ENCODE measurements at places on chromosomes 13 and 19. TPM values are rescaled to one million over a fixed set of nuclear protein-coding genes. Genes with fewer than 3 reads are reported as not detected.

The LIM2 gene
- total RNA-seq = not detected

The LMO7 gene
- 145 TPM for total RNA-seq

The SIX5 gene
- total RNA-seq = 14.9 TPM

The ZNF534 gene
- total RNA-seq = 0.22 TPM

The BCKDHA gene
- total RNA-seq = 19.8 TPM

The ZNF675 gene
- total RNA-seq = 8.6 TPM

The KLK8 gene
- total RNA-seq = not detected

The ERFL gene
- total RNA-seq = 0.04 TPM

The ZNF99 gene
- 0.22 TPM for total RNA-seq

The FFAR1 gene
- 0.04 TPM for total RNA-seq

The MEDAG gene
- total RNA-seq = 9.7 TPM

The ACER1 gene
- not detected for total RNA-seq

The MAST1 gene
- total RNA-seq = 0.09 TPM

The C19orf18 gene
- 0.89 TPM for total RNA-seq

The TTYH1 gene
- total RNA-seq = 3.6 TPM

The HIF3A gene
- 93.6 TPM for total RNA-seq

The TRIP10 gene
- 35.5 TPM for total RNA-seq

DNA sequence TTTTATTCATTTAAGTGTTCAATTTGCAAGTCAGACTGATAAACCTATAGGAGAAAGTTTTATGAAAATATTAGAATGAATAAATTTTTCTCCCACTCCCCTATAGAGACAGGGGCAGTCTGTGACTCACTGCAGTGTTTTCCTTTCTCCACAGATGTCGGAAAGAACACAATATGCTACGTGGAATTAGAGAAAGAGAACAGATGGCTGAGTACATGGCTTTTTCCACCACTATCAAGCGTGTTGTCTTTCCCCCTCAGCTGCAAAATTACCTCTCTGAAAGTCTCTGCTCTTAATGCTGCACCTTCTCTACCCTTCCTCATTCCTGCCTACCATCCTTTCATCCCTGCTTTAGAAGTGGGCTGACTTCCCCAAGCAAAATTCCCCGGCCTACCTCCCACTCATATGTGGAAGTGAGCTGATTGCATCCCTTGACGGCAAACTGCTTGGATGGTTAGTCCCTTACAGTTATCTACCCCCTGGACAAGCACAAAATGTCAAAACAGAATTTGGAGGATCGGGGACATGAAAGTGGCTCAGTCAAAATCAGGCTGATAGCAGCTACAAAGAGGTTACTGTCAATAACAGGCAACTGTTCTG, 30.0 kb downstream of the FLT1 start:
- no peaks in the 10 kb centered on the region for H3K27me3 ChIP-seq
- no peak for DNase-seq
- H3K36me3 ChIP-seq = no peaks in the 10 kb centered on the region
- H3K27ac ChIP-seq = no peak overlapping the region
- H3K4me1 ChIP-seq = no peaks in the 10 kb centered on the region

GRCh38 chr13:109241160-109241559, 545.2 kb downstream of the IRS2 start:
- H3K27ac ChIP-seq = no peak overlapping the region
- H3K4me1 ChIP-seq = no peaks in the 10 kb centered on the region

GRCh38 chr13:46168341-46168740, 13.6 kb downstream of the LCP1 start:
- no peak overlapping the region for H3K4me3 ChIP-seq
- no peaks in the 10 kb centered on the region for H3K36me3 ChIP-seq
- H3K4me1 ChIP-seq = peaks cover 4% of the 10 kb centered on the region
- peak; percentile 56 for DNase-seq
- no peak overlapping the region for H3K27ac ChIP-seq
- H3K27me3 ChIP-seq = peaks cover 2% of the 10 kb centered on the region

- no peak overlapping the region for H3K4me3 ChIP-seq
- H3K27me3 ChIP-seq = no peaks in the 10 kb centered on the region
- DNase-seq = peak; percentile 61
These were observed 286.3 kb downstream of the POU4F1 start for GRCh38 chr13:78317030-78317429.

- DNase-seq = peak; percentile 10
- no peak overlapping the region for H3K4me3 ChIP-seq
- no peak overlapping the region for H3K27ac ChIP-seq
- no peaks in the 10 kb centered on the region for H3K36me3 ChIP-seq
These were observed 54.9 kb downstream of the TUBGCP3 start for GRCh38 chr13:112532837-112533745.

DNA sequence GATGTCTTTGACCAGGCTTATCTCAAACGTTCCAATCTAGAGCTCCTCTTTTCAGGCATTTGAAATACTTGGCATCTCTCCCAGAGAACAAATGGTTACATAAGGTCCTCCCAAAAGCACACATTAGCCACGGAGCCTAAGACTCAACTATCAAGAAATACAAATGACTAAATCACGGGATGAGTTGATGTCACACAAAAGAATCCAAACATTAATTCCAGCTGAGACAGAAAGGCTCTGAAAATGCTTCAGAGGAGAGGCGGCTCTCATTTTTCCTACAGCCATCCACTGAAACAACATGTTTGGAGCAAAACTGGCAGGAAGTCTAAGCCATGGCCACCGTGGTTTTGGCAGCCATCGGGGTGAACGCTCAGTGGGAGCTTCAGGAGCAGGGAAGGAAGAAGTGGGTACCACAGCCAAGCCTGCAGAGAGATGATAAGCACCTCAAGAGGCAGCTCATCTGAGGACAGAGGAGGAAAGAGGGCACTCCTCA, 122.5 kb downstream of the STK24 start:
- peaks cover 48% of the 10 kb centered on the region for H3K36me3 ChIP-seq
- peak overlapping the region; percentile 58 for H3K27ac ChIP-seq
- DNase-seq = peak; percentile 91
- no peak overlapping the region for H3K4me3 ChIP-seq
- peaks cover 50% of the 10 kb centered on the region for H3K4me1 ChIP-seq

GRCh38 chr13:73287831-73288230, 229.0 kb downstream of the KLF5 start:
- no peaks in the 10 kb centered on the region for H3K36me3 ChIP-seq
- DNase-seq = no peak
- H3K4me1 ChIP-seq = no peaks in the 10 kb centered on the region
- H3K27ac ChIP-seq = no peak overlapping the region
- H3K4me3 ChIP-seq = no peak overlapping the region
- no peaks in the 10 kb centered on the region for H3K27me3 ChIP-seq

DNA sequence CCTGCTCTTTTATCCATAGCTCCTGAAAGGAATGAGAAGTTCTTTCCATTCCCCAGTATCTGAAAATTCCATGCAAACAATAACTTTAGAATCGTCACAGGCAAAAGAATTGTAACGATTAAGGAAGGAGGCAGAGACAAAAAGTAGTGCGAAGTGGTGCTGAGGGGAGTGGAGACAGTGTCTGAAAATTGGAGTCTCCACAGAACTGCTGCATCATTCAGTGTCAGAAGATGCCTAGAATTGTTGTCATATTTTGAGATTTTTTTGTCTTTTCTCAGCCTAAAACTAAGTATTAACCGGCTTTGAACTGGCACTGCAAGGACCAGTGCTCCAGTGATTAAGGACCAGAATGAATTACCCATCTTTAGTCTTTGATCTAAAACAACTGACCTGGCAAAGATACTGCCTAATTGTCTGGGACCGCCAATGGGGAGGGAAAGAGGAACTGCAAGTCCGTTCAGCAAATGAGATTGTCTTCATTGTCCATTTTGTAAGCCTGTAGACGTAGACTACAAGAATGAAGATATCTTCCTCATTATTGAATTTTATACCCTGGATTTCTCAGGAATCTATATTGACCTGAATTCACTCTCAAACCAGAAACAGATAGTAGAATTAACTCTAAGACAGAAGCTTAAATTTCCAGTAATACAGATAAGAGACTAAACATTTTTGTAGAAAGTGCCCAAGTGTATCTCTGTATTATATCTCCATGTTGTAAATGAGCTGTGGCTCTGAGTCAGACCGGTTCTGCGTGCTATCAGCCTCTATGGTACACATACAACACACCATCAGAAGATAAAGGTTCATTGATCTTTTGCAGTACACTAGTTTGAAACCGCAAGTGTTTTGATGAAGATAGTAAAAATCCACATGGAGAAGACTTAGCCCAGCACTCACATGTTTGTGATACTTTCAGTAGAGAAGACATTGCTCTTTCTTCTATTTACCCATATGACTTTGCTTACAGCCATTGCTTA, 293.2 kb downstream of the EFNB2 start:
- H3K27ac ChIP-seq = no peak overlapping the region
- H3K4me3 ChIP-seq = no peak overlapping the region
- H3K4me1 ChIP-seq = no peaks in the 10 kb centered on the region
- H3K27me3 ChIP-seq = no peaks in the 10 kb centered on the region

GRCh38 chr13:40169476-40169875, 497.0 kb downstream of the FOXO1 start:
- H3K27me3 ChIP-seq = peaks cover 13% of the 10 kb centered on the region
- H3K4me1 ChIP-seq = peaks cover 10% of the 10 kb centered on the region
- no peak overlapping the region for H3K4me3 ChIP-seq
- no peaks in the 10 kb centered on the region for H3K36me3 ChIP-seq
- DNase-seq = no peak

GRCh38 chr13:59360108-59360507, 803.6 kb downstream of the DIAPH3 start:
- peaks cover 12% of the 10 kb centered on the region for H3K4me1 ChIP-seq
- no peaks in the 10 kb centered on the region for H3K36me3 ChIP-seq
- H3K27ac ChIP-seq = no peak overlapping the region
- no peak overlapping the region for H3K4me3 ChIP-seq
- no peaks in the 10 kb centered on the region for H3K27me3 ChIP-seq
- peak; percentile 43 for DNase-seq

DNA sequence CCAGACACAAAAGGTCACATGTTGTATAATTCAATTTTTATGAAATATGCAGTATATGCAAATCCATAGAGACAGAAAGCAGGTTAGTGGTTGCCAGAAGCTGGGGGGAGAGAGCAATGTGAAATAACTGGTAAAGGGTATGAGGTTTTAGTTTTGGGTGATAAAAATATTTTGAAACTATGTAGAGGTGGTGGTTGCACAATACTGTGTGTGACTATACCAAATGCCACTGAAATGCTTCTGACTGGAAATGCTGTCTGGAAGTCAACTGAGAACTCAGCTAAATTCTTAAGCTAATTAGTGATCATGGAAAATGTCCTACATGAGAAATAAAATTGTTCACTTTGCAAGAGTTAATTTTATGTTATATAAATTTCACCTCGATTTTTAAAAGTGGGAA, 65.3 kb upstream of the RXFP2 start:
- no peaks in the 10 kb centered on the region for H3K36me3 ChIP-seq
- no peaks in the 10 kb centered on the region for H3K27me3 ChIP-seq
- DNase-seq = no peak
- no peak overlapping the region for H3K4me3 ChIP-seq
- H3K27ac ChIP-seq = no peak overlapping the region
- no peaks in the 10 kb centered on the region for H3K4me1 ChIP-seq

DNA sequence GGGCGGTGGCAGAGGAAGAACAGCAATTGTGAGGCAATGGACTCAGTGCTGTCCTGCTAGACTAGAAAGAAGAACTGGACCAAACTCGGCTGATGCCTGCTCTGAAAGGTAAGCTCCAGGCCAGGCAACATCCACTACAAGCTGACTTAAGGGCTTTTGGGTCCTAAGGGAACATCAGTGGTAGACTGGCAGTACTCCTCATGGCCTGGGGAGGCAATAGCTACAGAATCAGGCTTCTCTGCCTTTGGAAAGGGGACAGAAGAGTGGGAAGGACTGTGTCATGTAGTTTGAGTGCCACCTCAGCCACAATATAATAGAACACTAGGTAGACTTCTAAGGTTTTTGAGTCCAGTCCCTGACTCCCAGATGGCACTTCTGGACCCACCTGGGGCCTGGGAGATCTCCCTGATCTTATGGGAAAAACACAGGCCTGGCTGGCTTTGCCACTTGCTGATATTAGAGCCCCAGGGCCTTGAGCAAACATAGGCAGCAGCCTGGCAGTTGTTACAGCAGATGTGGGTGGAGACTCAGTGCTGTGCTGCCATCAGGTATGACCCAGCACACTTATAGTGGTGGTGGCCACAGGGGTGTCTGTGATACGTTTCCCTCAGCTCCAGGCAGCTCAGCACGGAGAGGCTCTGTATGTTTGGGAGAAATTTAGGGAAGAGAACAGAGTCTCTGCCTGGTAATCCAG, 9.2 kb upstream of the CLC start:
- H3K27me3 ChIP-seq = no peaks in the 10 kb centered on the region
- no peak for DNase-seq
- H3K27ac ChIP-seq = no peak overlapping the region
- H3K4me3 ChIP-seq = no peak overlapping the region
- H3K36me3 ChIP-seq = no peaks in the 10 kb centered on the region
- no peaks in the 10 kb centered on the region for H3K4me1 ChIP-seq

DNA sequence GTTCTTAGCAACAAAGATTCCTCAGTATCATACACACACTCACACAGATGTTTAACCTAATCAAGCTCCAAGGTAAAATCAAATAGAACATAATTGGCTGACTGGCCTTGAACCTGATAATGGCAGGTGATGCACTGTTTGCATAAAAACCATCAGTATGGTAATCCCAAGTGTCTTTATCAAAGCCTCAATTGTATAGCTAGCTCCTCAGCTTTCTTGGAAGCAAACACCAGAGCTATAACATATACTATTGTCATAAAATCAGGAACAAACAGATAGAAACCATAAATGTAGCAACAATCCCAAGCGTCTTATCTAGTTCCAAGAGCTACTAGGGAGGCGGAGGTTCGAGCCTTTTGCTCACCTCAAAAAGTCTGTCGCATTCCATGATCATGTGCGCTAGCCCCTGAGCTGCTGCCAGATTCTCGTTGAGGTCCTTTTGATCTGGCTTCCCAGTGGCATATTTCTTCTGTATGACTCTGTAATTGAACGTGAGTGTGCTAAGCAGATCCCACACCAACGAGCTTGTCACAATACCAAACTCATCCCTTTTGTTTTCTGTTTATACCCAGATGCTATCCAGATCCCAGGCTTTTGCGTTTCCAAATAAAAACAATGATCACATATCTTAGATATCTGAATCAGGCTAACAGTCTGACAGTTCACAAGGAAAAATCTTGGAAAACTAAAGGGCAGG, 95.3 kb downstream of the KL start:
- peaks cover 84% of the 10 kb centered on the region for H3K36me3 ChIP-seq
- H3K4me3 ChIP-seq = no peak overlapping the region
- H3K27ac ChIP-seq = no peak overlapping the region
- DNase-seq = peak; percentile 73

- no peak overlapping the region for H3K27ac ChIP-seq
- no peaks in the 10 kb centered on the region for H3K27me3 ChIP-seq
- H3K4me1 ChIP-seq = no peaks in the 10 kb centered on the region
- H3K4me3 ChIP-seq = no peak overlapping the region
- H3K36me3 ChIP-seq = no peaks in the 10 kb centered on the region
These were observed 63.7 kb upstream of the TPM4 start for GRCh38 chr19:16012552-16012951.

- H3K27ac ChIP-seq = peak overlapping the region; percentile 20
- H3K4me3 ChIP-seq = no peak overlapping the region
- H3K27me3 ChIP-seq = peaks cover 8% of the 10 kb centered on the region
These were observed 13.6 kb downstream of the CCDC97 start for GRCh38 chr19:41323430-41324125.

- H3K27ac ChIP-seq = peak overlapping the region; percentile 80
- H3K4me1 ChIP-seq = peaks cover 21% of the 10 kb centered on the region
- peak; percentile 96 for DNase-seq
These were observed 31.4 kb downstream of the PPP5C start for GRCh38 chr19:46378268-46378667.

Data from muscle of leg (tissue), 16 donors.